ENCODE measurements at places on chromosomes 7 and 10.
A peak's percentile ranks its signal among the peaks of the same experiment; 100 is the strongest.

DNA sequence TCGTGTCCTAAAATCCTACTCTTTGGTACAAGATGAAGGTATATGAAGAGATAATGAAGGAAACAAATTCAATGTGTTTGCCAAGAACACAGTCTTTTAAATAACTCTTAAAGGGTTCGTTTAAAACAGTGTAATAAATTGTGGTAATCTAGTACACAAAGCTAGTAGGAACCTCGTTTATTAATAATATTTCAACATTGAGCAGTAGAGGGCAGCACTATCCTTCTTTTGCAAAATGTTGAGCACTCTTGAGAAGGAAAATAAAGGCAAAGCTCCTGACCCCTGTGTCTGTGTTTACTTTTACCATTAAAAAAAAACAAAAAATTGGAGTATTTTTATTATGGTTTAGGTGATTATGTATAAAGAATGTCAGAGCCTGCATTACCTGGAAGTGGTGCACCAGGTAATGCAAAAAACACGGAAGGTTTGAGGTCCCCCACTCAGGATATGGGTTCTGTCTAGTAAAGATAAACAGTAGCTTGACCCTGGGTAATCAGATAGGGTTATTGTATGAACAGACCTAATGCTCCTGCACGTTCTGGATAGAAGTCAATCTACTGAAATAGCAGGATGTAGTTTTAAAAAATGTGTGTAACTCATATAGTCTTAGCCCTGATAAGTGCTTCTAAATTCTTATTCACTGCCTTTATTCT, 5.7 kb upstream of the GOT1 start:
- DNase-seq = peak; percentile 29

GRCh38 chr10:104680467-104681401, 39.6 kb downstream of the SORCS3 start:
- no peak for DNase-seq

DNA sequence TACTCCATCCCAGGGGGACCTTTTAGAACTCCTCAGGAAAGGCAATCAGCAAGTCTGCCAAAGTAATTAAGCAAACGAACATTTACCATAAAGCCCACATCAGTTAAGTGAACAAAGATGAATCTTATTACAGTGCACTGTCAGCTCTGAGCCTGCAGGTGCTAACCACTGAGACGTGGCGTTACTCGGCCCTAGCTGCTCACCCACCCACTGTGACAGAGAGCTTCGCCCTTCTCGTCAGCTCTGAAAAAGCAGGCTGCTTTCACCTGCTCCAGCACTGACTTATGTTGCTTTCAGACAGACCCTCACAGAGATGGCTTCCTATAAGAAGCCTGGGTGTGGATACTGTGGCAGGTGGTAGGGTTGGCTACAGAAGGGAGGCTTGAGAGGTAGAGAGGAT, 57.7 kb upstream of the KCNIP2 start:
- DNase-seq = no peak

DNA sequence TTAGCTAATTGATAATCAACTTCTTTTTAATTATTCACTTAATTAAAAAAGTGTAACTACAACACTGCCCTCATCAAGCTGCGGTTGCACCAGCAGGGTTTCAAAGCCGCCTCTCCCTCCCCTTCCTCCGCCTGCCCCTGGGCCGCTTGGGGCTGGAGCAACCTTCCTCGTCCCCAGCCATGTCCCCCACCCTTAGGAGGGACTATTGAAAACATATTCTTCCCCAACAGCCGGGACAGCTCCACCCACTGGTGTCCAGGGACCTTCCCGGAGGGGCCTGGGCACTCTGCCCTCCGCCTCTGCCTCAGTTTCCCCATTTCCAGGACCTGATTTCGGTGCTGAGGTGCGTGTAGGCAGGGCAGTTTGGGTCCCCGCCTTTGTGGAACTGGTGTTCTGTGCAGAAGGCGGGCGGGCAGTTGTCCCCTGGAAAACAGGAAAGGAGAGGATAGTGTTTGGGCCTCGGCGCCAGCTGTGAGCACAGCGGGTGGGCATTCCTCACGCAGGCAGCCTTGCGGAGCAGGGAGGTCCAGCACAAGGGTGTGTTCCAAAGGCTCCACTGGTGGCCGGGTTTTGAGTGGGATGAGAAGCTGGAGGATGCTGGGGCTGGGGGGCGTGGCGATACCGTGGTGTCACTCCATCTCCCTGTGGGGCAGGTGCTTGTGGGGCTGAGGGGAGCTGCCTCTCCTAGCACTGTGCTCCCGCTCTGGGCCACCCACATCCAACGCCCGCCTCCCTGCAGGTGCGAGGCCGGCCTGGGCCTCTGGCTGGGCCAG, 15.7 kb downstream of the UNCX start:
- DNase-seq = no peak

- no peak for DNase-seq
Measured at GRCh38 chr7:116216956-116217571, 6.7 kb downstream of the TES start.

GRCh38 chr10:121338206-121338980, 259.9 kb downstream of the FGFR2 start:
- no peak for DNase-seq

GRCh38 chr7:28889290-28889689, 68.8 kb downstream of the TRIL start:
- no peak for DNase-seq

- no peak for DNase-seq
Measured at GRCh38 chr10:31207636-31208035, 111.4 kb upstream of the ZEB1 start.

DNA sequence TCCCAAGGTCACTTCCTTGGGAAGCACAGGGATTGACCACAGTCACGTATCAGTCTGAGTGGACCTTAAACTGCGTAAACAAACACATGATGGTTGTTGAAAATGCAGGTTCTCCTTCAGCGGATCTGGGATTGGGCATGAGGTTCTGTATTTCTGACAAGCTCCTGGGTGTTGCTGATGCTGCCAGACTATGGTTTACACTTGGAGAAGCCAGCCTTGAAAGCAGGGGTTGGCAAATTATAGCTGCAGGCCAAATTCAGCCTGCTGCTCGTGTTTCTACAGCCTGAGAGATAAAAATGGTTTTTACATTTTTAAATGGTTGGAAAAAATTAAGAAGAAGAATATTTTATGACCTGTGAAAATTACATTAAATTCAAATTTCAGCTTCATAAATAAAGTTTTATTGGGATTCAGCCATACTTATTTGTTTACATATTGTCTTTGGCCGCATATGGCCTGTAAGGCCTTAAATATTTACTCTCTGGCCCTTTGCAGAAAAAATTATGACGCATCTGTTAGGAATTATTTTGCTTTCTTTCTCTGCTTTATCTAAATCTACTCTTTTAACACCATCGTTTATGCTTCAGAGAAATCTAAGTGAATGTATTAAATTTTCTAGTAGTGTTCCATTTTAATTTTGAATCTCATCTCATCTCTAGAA, 109.6 kb downstream of the SH2D4B start:
- DNase-seq = no peak

DNA sequence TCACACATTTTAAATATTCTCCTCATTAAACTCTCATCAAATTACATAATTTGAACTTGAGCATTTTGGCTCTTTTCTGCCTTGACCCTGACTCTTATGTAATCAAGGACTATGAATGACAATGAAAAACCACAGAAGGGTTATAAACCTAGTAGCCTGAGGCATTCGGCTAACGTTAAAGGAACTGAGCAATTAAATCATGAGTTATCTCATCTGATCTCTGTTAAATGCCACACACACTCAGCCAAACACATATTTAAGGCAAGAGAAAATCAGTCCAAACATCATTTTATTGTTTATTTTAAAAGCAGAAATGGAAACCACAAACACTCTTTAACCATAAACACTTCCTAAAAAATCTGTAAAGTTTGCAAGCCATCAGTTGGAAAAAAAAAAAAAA, 204.3 kb downstream of the DGKI start:
- peak; percentile 28 for DNase-seq

DNA sequence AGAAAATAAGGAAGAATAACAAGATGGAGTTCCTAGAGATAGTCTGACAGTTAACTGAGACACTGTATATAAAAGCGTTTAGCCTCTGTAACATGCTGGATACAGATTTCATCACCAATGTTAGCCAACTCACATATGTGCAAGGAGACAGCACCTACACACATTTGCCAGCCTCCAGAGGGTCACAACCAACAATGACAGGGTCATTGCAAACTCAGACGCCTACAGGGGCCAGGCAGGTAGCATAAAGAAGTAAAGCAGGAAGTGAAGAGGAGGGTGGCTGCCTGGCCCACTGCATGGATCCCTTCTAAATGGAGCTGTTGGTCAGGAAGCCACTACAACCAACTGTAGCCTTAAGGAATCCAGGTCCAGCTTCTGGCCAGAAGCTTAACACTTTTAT, 50.4 kb downstream of the NRAP start:
- DNase-seq = no peak

- DNase-seq = no peak
Measured at GRCh38 chr7:79774150-79774549, 320.7 kb upstream of the MAGI2 start.

GRCh38 chr7:46581268-46581667, 660.2 kb upstream of the IGFBP3 start:
- no peak for DNase-seq

DNA sequence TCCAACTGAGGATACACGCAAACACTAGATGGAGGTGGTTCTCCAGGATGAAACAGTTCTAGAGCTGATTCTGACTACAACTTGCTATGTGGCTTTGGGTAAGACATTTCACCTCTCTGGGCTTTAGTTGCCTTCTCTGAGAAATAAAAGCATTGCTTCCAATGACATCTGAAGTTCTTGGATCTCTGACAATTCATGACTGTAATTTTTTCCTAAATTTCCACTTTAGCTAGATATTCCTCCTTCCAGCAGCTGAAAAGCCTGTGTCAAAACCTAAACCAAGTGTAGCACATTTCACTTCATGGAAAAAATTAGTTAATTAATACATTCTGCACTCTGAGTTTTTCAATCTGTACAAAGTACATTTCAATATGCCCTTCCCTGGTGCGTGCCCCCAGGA, 50.0 kb upstream of the ANK3 start:
- DNase-seq = no peak

DNA sequence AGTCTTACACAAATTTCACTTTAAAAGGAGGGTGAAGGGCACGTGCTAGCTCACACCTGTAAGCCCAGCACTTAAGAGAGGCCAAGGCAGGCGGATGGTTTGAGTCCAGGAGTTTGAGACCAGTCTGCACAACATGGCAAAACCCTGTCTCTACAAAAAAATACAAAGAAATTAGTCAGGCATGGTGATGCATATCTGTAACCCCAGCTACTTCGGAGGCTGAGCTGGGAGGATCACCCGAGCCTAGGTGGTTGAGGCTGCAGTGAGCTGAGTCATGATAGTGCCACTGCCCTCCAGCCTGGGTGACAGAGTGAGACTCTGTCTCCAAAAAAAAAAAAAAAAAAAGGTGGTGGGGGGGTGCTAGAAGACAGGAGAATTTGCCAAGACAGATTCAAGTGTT, 237.3 kb upstream of the KLF14 start:
- DNase-seq = no peak

DNA sequence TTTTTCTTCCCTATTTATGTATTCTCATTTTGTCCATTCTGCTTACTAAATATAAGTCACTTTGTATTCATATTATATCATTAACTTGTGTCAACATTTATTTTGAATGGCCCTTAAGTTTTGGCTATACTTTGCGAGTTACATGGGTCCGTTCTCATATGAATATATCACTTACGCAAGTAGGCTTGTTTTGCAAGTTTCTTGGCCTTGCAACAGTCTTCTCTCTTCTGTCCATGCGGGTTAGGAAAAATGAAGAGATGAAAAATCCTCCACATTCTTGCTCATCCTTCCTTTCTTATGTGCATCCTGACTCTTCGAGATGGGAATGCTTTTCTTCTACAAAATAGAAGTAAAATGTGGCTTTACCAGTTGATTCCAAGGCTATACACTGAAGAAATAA, 82.8 kb downstream of the GPR158 start:
- DNase-seq = no peak

- peak; percentile 16 for DNase-seq
Measured at GRCh38 chr7:139095194-139095659, 14.3 kb downstream of the ZC3HAV1 start.

DNA sequence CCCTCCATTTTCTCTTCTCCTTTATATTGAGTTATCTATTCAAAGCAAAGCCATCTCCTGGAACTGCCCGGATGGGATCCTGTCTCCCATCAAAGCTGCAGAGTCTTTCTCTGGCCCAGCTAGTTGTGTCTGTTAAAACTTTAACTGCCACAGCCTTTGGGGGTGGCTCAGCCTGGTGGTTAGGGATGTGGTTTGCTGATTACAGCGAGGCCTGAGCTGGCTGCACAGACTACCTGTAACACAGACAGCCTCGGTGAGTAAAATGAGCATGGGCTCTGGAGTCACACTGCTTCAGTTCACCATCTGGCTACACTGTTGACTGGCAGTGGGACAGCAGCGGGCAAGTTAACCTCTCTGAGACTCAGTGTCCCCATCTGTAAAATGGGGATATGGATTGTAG, 18.4 kb upstream of the HABP2 start:
- DNase-seq = no peak

DNA sequence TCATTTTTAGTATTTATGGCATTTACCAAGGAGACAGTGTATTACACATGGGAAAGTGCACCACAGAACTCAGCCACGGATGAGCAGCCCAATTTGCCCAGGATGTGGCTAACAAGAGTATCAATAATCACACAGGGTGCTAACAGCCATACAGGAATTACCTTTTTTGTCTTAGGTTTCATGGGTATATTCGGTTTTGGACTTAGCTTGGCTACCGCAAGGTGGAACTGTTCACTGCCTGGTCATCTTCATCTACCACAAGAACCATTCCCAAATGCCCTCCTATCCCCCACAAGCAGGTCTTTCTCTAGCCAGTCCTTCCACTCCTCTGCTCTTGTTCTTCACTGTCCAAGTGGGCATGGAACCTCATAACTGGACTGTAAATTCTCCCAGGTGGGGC, 6.0 kb downstream of the PDLIM1 start:
- DNase-seq = no peak

GRCh38 chr7:82396343-82396742, 47.2 kb downstream of the CACNA2D1 start:
- no peak for DNase-seq

GRCh38 chr10:613271-614138, 76.0 kb downstream of the DIP2C start:
- no peak for DNase-seq

- no peak for DNase-seq
Measured at GRCh38 chr10:123262456-123262855, 108.3 kb downstream of the BUB3 start.

- DNase-seq = no peak
Measured at GRCh38 chr10:79418274-79418673, 27.1 kb downstream of the ZCCHC24 start.

- DNase-seq = no peak
Measured at GRCh38 chr7:155368894-155369600, 71.4 kb downstream of the INSIG1 start.

- DNase-seq = no peak
Measured at GRCh38 chr7:19519443-19520021, 189.3 kb downstream of the POLR1F start.

Data from stromal cell of bone marrow (primary cell).